ENCODE measurements at places on chromosomes 4 and X. TPM values are rescaled to one million over a fixed set of nuclear protein-coding genes. Genes with fewer than 3 reads are reported as not detected.
A peak's percentile ranks its signal among the peaks of the same experiment; 100 is the strongest.

AADAT gene
- 0.81 TPM for total RNA-seq

GRCh38 chr4:152427981-152428380 lies 107.9 kb downstream of the FBXW7 start:
- DNase-seq = no peak

AWAT2 gene
- total RNA-seq = not detected

DNA sequence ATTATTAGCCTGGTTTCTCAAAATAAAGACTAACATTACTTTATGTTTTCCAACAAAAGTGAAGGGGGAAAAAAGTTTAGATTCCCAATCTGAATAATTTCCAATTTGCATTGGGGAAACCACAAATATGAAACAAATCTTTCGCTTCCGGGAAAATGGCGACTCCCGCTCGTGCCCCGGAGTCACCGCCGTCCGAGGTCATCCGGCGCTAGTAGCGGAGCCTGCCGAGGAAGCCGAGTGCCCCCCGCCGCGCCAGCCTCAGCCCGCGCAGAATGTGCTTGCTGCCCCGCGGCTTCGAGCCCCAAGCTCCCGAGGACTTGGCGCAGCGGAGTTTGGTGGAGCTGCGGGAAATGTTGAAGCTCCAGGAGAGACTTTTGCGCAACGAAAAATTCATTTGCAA lies 75.0 kb upstream of the TMPRSS11A start:
- DNase-seq = no peak

DNA sequence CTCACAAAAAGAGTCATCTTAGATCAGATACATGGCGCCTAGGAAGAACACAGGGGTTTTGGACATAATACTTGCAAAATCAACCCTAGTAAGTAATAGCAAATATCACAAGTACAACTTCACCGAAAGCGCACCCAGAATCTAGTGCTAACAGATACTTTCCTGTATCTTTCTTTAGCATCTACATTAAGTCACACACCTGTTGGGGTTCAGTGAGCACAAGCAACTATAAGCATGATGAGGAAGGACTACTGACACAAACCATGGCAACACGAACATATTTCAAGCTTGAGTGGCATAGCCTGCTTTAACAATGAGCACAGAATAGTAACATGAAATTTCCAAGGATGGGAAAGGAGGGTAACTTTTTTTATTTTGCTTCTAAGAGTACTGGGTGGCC lies 116.1 kb downstream of the GPC3 start:
- DNase-seq = no peak

GRCh38 chr4:60366661-60367060 lies 833.5 kb upstream of the ADGRL3 start:
- no peak for DNase-seq

RGN gene
- 0.05 TPM for total RNA-seq

- DNase-seq = no peak
Observed at GRCh38 chr4:180436361-180436760, 1806.8 kb upstream of the TENM3 start.

DNA sequence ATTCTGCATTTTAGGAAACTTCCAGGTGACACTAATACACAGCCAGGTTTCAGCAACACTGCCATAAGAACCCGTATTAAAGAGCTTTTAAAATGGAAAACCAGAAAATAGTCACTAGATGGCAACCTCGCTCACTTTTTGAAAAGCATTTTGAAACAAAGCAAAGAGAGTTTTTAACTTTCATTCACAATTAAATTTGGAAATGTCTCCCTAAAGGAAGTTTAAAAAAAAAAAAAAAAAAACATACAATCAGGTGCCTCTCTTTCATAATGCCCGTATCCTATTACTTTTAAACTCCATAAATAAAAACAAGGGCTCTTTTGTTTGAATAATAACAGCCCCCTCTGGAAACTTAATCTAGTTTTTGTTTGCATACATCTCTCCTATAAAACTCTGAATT lies 20.3 kb downstream of the MEPE start:
- peak; percentile 64 for DNase-seq

DNA sequence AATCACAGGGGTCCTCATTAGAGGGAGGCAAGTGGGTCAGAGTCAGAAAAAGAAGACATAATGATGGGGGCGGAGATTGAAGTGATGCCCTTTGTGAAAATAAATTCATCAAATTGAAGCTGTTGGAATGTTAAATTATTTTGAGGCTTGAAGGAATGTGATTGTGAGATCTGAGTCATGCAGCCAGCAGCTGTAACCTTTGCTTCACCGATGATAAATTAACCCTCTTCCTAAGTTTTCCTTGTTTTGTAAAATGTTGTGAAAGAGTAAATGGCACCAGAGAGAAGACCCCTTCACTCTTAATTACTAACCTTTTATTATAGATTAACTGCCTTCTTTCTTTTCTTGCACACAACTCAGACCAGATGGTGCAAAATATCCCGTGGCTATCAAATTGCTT lies 47.7 kb upstream of the FAM9A start:
- no peak for DNase-seq

GRCh38 chr4:168908851-168909273 lies 101.2 kb downstream of the CBR4 start:
- no peak for DNase-seq

CT83 gene
- not detected for total RNA-seq

NEUROG2 gene
- total RNA-seq = not detected

DNA sequence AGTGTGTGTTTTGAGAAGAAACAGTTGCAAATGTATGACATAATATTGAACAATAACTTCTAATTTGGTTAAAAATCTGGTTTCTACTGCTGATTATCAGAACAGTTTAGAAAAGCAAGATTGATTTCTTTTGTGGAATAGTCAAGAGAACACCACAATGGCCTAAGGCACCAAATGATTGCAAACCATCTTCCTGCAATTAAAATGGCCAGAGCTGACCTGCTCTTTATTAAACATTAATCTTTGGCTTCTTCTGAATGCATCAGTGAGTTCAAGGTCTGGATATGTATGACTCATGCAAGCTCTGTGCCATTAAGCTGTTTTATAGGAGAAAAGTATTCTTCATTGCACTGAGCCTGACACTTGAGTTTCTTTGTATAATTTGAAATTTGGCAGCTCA lies 107.8 kb upstream of the PDHA2 start:
- peak; percentile 31 for DNase-seq

GRCh38 chr4:52877694-52878093 lies 15.6 kb downstream of the RASL11B start:
- DNase-seq = no peak

GRCh38 chr4:14783011-14783877 lies 219.0 kb upstream of the CPEB2 start:
- DNase-seq = no peak

GRCh38 chrX:42714981-42715700 lies 62.8 kb downstream of the PPP1R2C start:
- DNase-seq = peak; percentile 69

DNA sequence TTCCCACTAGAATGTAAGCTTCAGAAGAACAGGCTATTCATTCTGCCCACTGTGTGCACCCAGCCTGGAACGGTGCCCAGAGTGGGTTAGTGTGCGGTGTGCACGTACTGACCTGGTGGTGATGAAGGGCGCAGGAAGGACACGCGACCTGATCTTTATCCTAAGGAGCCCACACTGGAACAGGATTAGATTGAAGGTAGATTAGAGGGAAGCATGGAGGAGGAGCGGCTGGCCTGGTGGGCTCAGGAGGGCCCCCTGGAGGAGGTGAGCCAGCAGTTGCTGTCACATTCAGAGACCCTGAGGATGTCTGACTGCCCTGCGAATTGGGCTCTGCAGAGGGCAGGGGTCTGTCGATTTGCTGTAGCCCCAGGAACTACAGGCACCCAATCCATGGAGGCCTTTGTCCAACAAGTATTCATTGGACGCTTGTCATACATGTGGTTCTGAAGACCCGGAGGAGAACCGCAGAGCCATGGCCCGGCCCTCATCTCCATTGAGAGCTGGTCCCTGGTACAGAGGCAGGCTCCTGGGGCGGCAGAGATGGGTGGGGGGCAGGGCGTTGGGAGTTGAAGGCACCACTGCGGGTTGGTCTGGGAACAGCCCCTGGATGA lies 73.2 kb downstream of the HTRA3 start:
- no peak for DNase-seq

- no peak for DNase-seq
Observed at GRCh38 chr4:66855956-66856355, 689.3 kb downstream of the CENPC start.

ERAS gene
- total RNA-seq = not detected

PABPC5 gene
- total RNA-seq = not detected

PCDH19 gene
- not detected for total RNA-seq

DNA sequence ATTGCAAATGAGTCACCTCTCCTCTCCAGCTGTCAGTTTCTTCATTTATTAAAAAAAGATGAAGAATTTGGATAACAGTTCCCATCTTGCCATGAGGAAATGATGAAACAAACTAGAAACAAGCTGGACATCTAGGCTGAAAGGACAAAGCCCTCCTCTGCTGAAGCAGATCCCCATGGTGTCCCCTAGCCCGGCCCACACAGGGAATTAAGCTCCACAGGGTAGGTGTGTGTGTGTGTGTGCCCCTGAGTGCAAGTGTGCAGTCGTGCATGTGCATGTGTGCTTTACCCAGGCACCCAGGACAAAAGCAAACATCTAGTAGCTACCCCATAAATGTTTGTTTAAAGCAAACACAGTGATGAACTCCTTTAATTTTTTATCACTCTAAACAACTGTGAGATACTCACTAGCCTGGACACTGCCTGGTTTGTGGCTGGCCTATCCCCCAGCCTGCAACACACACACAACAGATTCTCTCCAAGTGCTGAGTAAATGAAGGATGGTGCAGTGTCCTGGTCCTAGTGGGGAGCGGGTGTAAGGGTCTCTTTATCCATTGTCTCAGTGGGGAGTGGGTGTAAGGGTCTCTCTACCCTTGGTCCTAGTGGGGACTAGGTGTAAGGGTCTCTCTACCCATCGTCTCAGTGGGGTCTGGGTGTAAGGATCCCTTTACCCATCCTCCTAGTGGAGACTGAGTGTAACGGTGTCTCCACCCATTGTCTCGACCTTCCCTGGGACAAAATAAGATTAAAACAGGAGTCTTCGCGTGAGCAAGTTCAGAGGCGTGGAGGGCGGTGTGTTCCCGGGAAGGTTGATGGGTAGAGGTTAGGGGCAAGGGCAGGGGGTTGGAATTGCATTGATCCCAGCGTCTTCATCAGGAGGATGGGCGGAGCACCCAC lies 688 bp upstream of the EVC start:
- no peak for DNase-seq

SERTM2 gene
- total RNA-seq = not detected

GRCh38 chr4:116143198-116143597 lies 942.2 kb downstream of the TRAM1L1 start:
- DNase-seq = no peak

GRCh38 chr4:38949411-38950051 lies 81.9 kb downstream of the FAM114A1 start:
- no peak for DNase-seq

DNA sequence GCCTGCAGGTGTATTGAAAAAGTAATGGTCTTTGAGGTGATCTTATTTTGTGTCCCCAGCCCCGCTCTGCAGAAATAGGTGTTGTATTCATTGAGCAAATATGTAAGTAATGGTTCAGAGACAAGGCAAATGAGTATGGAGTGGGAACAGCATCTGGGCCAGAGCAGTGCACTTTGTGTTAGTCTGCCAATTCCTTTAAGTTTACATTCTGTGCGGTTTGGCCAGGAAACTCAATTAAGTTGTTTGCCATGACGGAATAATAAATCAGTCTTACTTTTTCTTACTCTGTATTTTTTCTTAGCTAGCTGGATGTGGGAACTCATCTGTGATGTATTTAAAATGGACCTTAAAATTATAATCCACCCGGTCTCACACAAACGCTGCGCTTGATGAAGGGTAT lies 12.6 kb downstream of the DCLK2 start:
- no peak for DNase-seq

- DNase-seq = no peak
Observed at GRCh38 chr4:25174674-25175073, 14.4 kb upstream of the SEPSECS start.

- DNase-seq = no peak
Observed at GRCh38 chrX:18039023-18039422, 177.9 kb upstream of the RAI2 start.

NWD2 gene
- total RNA-seq = 0.33 TPM

DNA sequence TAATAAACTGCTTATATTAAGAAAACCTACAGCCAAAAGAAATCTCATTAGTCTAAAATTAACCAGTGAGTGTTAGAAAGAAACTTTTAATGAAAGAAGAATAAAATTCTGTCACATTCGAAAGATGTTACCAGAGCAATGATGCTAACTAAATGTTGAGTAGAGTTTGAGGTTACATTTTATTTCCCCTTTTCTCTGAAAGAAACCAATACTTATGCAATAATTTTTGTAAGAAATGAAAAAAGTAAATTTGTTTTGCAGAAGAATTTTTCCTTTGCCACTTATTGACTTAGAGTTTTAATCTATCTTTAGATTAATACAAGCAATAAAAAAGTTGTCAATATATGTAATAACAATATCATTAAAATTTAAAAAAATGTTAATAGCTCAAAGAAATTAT lies 574.0 kb upstream of the GALNTL6 start:
- DNase-seq = no peak

TMPRSS11F gene
- not detected for total RNA-seq

- DNase-seq = no peak
Observed at GRCh38 chr4:77745792-77746191, 73.4 kb downstream of the CNOT6L start.

DNA sequence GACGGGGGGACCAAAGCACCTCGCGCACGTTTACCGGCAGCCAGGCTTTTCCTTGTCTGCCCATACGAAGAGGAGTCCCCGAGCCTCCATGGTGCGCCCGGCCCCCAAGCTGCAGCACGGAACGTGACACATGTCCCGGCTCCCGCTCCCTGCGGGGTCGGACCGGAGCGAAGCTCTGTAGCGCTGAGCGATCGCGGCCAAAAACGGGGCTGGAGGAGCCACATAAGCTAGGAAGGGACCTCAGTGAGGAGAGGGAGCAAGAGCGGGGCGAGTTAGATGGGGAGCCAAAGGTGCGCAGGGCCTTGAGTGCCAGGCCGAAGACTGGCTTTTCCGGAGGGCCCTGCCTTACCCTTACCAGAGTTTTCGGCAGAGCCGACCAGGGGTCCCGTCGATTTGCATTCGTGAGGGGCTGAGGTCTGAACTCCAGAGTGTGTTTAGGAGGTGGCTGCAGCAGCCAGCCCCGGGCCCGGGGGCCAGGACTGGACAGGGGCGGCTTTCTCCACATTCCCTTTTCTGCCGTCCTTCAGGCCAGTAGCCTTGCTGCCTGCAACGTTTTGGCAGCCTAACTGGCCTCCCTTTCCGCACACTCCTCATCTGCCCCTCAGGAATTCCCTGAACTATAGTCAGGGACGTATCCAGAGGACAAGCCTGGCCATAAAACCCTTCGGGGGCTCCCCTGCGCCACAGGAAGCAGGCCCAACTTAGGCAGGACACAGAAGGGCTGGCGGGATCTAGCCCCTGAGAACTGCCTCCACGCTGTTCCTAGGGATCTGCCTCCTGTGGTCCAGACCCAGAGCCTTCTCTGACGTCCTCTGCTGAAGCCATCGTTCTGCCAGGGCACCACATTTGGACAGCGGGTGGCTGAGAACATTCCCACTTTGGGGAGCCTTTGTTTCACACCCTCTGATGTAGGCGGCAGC lies 689 bp downstream of the SSR4 start:
- peak; percentile 23 for DNase-seq

CEP135 gene
- 5.5 TPM for total RNA-seq

DNA sequence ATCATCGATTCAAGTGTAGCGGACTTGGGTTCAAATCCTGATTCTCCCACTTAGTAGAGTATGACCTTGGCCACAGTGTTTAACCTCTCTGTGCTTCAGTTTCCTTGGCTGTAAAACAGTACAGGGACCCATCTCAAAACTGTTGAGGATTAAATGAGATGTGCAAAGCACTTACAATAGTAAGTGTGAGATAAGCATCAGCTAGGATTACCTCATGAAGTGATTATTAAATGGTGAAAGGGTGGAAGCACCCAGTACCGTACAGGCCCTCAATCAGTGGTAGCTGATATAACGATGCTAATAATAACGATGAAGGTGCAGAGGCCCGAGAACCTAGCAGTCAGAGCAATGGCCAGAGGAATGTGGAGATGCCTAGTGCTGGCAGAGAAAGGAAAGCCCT lies 45.1 kb downstream of the PRPS1 start:
- DNase-seq = no peak
